ENCODE measurements at places on chromosomes 5 and 9. TPM values are rescaled to one million over a fixed set of nuclear protein-coding genes. Genes with fewer than 3 reads are reported as not detected.

- peaks cover 36% of the 10 kb centered on the region for H3K27me3 ChIP-seq
- H3K36me3 ChIP-seq, result no peaks in the 10 kb centered on the region
- no peak overlapping the region for H3K27ac ChIP-seq
- peaks cover 3% of the 10 kb centered on the region for H3K4me1 ChIP-seq
- H3K4me3 ChIP-seq, result no peak overlapping the region
These were observed 125.3 kb downstream of the GABBR2 start for GRCh38 chr9:98583417-98583816.

DNA sequence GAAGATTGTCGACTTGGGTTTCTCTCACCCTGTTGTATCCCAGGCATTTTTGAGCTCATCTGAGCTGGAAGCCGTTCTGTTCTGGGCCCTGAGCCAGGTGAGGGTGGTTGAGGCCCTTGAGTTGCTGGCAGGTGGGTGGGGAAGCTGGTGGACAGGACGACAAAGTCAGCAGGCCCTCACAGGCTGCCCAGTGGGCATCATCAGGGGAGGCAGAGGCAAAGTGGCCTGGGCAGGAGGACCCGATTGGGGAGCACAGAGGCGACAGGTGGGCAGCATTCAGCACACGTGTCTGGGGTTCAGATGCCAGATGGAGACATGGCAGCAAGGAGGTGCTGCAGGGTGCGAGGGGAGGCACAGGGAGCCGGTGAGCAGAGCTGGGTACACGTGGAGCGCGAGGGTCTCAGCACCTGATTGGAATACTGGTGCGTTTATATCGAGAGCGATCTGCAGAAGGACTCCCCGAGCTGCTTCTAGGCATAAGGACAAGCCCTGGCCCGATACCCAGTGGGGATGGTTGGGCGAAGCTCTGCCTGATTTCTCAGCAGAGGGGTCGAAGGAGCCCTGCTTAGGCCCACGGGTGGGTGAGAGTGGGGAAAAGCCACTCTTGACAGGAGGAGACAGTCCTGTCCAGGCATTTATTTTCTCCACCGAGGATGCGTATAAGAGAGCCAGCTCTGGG lies 49.0 kb upstream of the SUSD3 start:
- no peak for DNase-seq
- H3K4me1 ChIP-seq, result no peaks in the 10 kb centered on the region
- no peak overlapping the region for H3K4me3 ChIP-seq
- no peaks in the 10 kb centered on the region for H3K27me3 ChIP-seq
- H3K36me3 ChIP-seq, result peaks cover 68% of the 10 kb centered on the region
- no peak overlapping the region for H3K27ac ChIP-seq

- H3K27me3 ChIP-seq, result no peaks in the 10 kb centered on the region
- DNase-seq, result no peak
- no peak overlapping the region for H3K4me3 ChIP-seq
- no peaks in the 10 kb centered on the region for H3K36me3 ChIP-seq
These were observed 220.4 kb downstream of the PARP8 start for GRCh38 chr5:50886657-50887345.

GRCh38 chr9:76873821-76874220 lies 32.1 kb downstream of the PRUNE2 start:
- H3K36me3 ChIP-seq, result no peaks in the 10 kb centered on the region
- peaks cover 3% of the 10 kb centered on the region for H3K27me3 ChIP-seq
- no peak overlapping the region for H3K4me3 ChIP-seq
- no peaks in the 10 kb centered on the region for H3K4me1 ChIP-seq

DNA sequence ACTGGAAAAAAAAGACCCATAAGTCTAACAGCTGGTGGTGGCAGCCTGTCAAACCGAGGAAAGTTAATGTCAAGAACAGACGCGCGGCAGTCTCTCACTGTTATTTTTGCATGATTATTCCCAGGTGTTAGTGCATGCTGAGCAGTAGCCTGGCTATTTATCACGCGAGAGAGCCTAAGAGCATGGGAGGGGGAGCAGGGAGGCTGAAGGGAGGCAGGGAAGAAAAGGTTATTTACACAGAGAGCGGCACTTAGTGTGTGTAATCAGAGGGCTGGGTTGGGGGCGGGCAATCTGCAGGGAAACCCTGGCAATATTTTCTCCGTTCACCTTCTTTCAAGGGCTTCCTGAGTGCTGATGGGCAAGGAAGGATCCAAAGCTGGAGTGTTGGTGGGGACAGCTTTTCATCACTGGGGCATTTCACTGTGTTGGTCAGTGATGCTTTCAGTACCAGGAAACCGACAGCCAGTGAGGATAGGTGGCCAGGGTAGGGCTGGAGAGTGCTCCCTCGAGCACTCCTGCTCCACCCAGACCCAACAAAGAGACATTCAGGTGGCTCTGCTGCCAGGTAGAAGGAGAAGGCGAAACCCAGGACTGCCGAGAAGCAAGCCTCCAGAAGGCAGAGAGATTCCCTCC lies 39.6 kb downstream of the ZNF608 start:
- H3K27me3 ChIP-seq, result no peaks in the 10 kb centered on the region
- no peaks in the 10 kb centered on the region for H3K4me1 ChIP-seq
- DNase-seq, result no peak
- no peak overlapping the region for H3K4me3 ChIP-seq
- H3K36me3 ChIP-seq, result no peaks in the 10 kb centered on the region

NR2F1 gene
- total RNA-seq, result not detected

GPR151 gene
- total RNA-seq, result not detected

IGFBPL1 gene
- not detected for total RNA-seq

CYSRT1 gene
- 0.50 TPM for total RNA-seq

All from activated T-helper 2 cell treated with anti-CD3 and anti-CD28 coated beads, Interferon-gamma antibody, Interleukin-2, Interleukin-4, amounts not matched to agents 10 μg/mL and 5 μg/mL and 100 μg/mL, durations not matched to agents 14 hours and 24 hours and 36 hours (primary cell).